Thyroid gland (tissue), 4 donors: ENCODE measurements at places on chromosomes 2 and 18. TPM values are rescaled to one million over a fixed set of nuclear protein-coding genes. Genes with fewer than 3 reads are reported as not detected.

Gene CTAGE1
- not detected for total RNA-seq

Gene SNTG2
- 11.3 TPM for total RNA-seq

Gene CRYGC
- not detected for total RNA-seq

DNA sequence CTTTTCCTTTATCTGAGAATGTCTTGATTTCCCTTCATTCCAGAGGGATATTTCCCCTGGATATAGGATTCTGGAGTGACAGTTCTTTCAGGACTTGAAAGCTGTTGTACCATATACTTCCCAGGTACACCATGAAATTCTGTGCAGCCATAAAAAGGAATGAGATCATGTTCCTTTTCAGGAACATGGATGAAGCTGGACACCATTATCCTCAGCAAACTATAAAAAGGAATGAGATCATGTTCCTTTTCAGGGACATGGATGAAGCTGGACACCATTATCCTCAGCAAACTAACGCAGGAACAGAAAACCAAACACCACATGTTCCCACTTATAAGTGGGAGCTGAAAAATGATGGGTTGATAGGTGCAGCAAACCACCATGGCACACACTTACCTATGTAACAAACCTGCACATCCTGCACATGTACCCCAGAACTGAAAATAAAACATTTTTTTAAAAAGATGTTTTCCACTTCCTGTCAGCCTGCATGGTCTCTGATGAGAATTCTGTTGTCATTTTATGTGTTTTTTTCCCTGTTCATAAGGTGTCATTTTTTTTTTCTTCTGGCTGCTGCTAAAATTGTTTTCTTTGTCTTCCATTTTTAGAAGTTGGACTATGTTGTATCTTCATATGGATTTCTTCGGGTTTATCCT lies 133.3 kb downstream of the DNAH6 start:
- no peak overlapping the region for H3K27ac ChIP-seq
- no peaks in the 10 kb centered on the region for H3K36me3 ChIP-seq
- H3K4me1 ChIP-seq: no peaks in the 10 kb centered on the region
- no peak overlapping the region for H3K4me3 ChIP-seq
- no peaks in the 10 kb centered on the region for H3K27me3 ChIP-seq

- peaks cover 16% of the 10 kb centered on the region for H3K4me1 ChIP-seq
- no peak for DNase-seq
- no peaks in the 10 kb centered on the region for H3K27me3 ChIP-seq
- no peak within 1 kb of the TSS for H3K4me3 ChIP-seq
Measured at GRCh38 chr2:74525717-74526648, at the start of gene DQX1. Gene DQX1, minus strand, starts transcription at chr2:74526231. Its CDS starts 502 bp downstream, at chr2:74525729.

DNA sequence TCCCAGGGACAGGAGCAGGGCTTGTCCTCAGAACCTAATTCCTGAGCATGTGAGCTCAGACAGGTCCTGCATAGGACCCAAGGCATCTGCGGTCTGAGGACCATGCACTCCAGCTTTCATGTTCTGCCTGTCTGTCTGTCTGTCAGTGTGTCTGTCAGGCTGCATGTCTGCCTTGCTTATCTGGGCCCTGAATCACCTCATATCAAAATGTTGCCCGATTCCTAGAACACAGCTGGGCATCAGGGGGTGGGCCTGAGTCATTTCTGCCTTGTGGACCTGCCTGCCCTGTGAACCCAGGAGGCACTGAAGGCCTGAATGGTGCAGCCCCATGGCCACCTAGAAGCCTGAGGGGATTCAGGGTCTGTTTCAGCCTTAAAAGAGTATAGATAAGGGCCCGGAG lies 22.1 kb downstream of the INHBB start:
- no peak overlapping the region for H3K4me3 ChIP-seq
- H3K36me3 ChIP-seq: no peaks in the 10 kb centered on the region
- H3K4me1 ChIP-seq: no peaks in the 10 kb centered on the region

GRCh38 chr18:77115192-77115953 lies 17.2 kb downstream of the MBP start:
- no peaks in the 10 kb centered on the region for H3K27me3 ChIP-seq
- H3K27ac ChIP-seq: peak overlapping the region; percentile 69
- H3K4me1 ChIP-seq: peaks cover 39% of the 10 kb centered on the region
- no peak overlapping the region for H3K4me3 ChIP-seq
- DNase-seq: peak; percentile 82

- no peaks in the 10 kb centered on the region for H3K36me3 ChIP-seq
- no peaks in the 10 kb centered on the region for H3K4me1 ChIP-seq
- H3K27ac ChIP-seq: no peak overlapping the region
- DNase-seq: no peak
- no peaks in the 10 kb centered on the region for H3K27me3 ChIP-seq
Measured at GRCh38 chr2:118056165-118056534, 32.1 kb upstream of the INSIG2 start.

GRCh38 chr2:152600697-152601096 lies 116.6 kb downstream of the PRPF40A start:
- no peaks in the 10 kb centered on the region for H3K4me1 ChIP-seq
- H3K27ac ChIP-seq: no peak overlapping the region
- DNase-seq: no peak
- no peak overlapping the region for H3K4me3 ChIP-seq
- no peaks in the 10 kb centered on the region for H3K36me3 ChIP-seq

GRCh38 chr2:11159574-11160170 lies 4.4 kb downstream of the SLC66A3 start:
- no peak overlapping the region for H3K27ac ChIP-seq
- no peaks in the 10 kb centered on the region for H3K36me3 ChIP-seq
- no peaks in the 10 kb centered on the region for H3K27me3 ChIP-seq
- H3K4me3 ChIP-seq: no peak overlapping the region
- no peak for DNase-seq
- H3K4me1 ChIP-seq: peaks cover 5% of the 10 kb centered on the region

DNA sequence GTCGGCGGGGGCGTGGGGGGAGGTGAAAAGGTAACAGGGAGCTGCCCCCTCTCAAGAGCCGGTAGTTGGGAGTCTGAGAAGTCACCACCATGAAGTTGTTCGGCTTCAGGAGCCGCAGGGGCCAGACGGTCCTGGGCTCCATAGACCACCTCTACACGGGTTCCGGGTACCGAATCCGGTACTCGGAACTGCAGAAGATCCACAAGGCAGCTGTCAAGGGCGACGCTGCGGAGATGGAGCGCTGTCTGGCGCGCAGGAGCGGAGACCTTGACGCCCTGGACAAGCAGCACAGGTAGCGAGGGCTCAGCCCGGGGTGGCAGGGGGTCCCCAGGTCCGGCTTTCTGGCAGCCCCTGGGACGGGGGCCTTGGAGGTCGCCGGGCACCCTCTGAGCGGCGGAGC lies 47.1 kb upstream of the ZNF519 start:
- H3K4me1 ChIP-seq: no peaks in the 10 kb centered on the region
- no peaks in the 10 kb centered on the region for H3K27me3 ChIP-seq
- no peak overlapping the region for H3K27ac ChIP-seq
- H3K36me3 ChIP-seq: no peaks in the 10 kb centered on the region

Gene UGT1A4
- 3.8 TPM for total RNA-seq

Gene ESPNL
- 3.8 TPM for total RNA-seq

Gene ORMDL1
- total RNA-seq: 80.3 TPM

Gene RAB6D
- not detected for total RNA-seq

- DNase-seq: no peak
- H3K27ac ChIP-seq: no peak overlapping the region
- H3K27me3 ChIP-seq: no peaks in the 10 kb centered on the region
- no peaks in the 10 kb centered on the region for H3K36me3 ChIP-seq
Measured at GRCh38 chr2:7693246-7694075, 776.2 kb downstream of the RNF144A start.

DNA sequence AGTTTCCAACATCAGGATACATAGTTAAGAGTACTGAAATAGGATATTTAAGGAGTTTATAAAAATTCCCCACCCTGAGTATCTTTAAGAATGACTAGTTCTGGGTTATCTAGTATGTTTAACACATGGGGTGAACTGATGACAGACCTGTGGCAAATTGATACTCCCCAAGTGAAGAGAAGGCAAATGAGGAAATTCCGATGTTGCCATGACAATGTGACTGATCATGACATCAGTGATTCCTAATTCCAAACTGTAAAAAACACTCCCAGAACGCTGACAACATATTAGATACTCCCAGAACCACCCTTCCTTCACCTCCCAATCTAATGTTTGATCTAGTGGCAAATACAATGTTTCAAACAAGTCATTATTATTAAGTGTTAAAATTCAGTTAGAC lies 77.6 kb downstream of the RBMS1 start:
- no peak overlapping the region for H3K4me3 ChIP-seq
- no peak overlapping the region for H3K27ac ChIP-seq
- DNase-seq: no peak
- peaks cover 12% of the 10 kb centered on the region for H3K4me1 ChIP-seq
- no peaks in the 10 kb centered on the region for H3K36me3 ChIP-seq

- no peaks in the 10 kb centered on the region for H3K4me1 ChIP-seq
- no peak overlapping the region for H3K27ac ChIP-seq
- no peaks in the 10 kb centered on the region for H3K36me3 ChIP-seq
- H3K4me3 ChIP-seq: no peak overlapping the region
- no peak for DNase-seq
Measured at GRCh38 chr18:75467281-75467795, 39.8 kb upstream of the SMIM21 start.

Gene SMYD1
- total RNA-seq: not detected

Gene SERPINB10
- not detected for total RNA-seq

GRCh38 chr2:105327690-105328089 lies 1.8 kb downstream of the TGFBRAP1 start:
- no peaks in the 10 kb centered on the region for H3K36me3 ChIP-seq
- H3K4me1 ChIP-seq: peaks cover 19% of the 10 kb centered on the region
- no peak for DNase-seq

DNA sequence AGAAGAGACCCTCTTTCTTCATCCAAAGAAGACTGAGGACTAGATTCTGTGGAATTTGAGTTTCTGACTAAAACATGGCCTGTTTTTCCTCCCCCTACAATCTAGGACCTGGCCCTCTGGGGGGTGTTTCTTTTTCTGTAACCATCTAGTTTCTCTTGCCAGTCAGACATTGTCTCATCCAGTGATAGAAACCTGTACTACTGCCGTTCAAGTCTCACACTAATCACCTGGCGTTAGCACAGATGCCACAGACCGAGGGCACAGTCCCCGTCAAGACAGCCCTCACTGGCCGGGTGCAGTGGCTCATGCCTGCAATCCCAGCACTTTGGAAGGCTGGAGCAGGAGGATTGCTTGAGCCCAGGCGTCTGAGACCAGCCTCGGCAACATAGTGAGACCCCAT lies 126.9 kb upstream of the NDUFV2 start:
- no peaks in the 10 kb centered on the region for H3K27me3 ChIP-seq
- no peaks in the 10 kb centered on the region for H3K36me3 ChIP-seq
- peaks cover 2% of the 10 kb centered on the region for H3K4me1 ChIP-seq
- DNase-seq: no peak

DNA sequence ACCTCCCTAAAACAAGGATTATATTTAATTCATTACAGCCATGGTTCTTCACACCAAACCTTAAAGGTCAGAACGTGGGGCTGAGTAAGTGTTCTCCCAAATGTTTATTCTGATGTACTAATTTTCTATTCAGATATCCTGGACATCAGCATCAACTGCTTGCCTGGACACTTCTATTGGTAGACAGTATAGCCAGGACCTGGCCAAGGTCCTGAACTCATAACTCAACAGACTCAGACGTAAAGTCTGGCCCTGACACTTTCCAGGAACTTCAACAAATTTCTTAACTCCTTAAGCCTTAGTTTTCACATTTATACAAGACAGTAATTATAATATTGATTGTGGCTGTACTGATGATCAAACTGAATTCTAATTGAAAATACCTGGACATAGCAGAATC lies 89.1 kb downstream of the AKAIN1 start:
- H3K36me3 ChIP-seq: no peaks in the 10 kb centered on the region
- H3K27me3 ChIP-seq: no peaks in the 10 kb centered on the region
- H3K27ac ChIP-seq: no peak overlapping the region
- no peaks in the 10 kb centered on the region for H3K4me1 ChIP-seq
- DNase-seq: no peak
- H3K4me3 ChIP-seq: no peak overlapping the region

DNA sequence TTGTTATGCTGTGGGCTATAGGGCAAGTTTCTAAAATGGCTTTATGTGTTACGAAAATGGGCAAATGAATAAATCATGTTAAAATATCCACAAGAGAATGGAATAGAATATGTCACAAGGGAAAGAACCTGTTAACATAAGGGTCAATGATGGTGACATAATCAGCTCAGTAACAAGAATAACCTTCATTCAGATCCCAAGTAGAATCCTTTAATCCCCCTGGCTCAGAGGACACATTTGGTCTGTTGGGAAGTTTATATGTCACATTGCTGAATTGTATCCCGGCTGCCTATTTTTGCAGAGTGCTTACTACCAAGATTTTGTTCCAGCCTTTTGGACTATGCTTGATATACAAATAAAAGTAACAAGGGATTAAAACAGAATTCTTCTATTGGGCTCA lies 13.1 kb upstream of the LGALSL start:
- no peak for DNase-seq
- no peak overlapping the region for H3K27ac ChIP-seq
- no peak overlapping the region for H3K4me3 ChIP-seq

Gene LRP2
- 154 TPM for total RNA-seq
